Ovary (tissue), 10 donors: ENCODE measurements at places on chromosomes 5 and 9.
A peak's percentile ranks its signal among the peaks of the same experiment; 100 is the strongest.

- no peaks in the 10 kb centered on the region for H3K27me3 ChIP-seq
- H3K36me3 ChIP-seq: no peaks in the 10 kb centered on the region
- no peak overlapping the region for H3K27ac ChIP-seq
- H3K4me3 ChIP-seq: no peak overlapping the region
- no peak for DNase-seq
- H3K4me1 ChIP-seq: no peaks in the 10 kb centered on the region
These were observed 3.7 kb downstream of the PHF24 start for GRCh38 chr9:34961574-34962490.

DNA sequence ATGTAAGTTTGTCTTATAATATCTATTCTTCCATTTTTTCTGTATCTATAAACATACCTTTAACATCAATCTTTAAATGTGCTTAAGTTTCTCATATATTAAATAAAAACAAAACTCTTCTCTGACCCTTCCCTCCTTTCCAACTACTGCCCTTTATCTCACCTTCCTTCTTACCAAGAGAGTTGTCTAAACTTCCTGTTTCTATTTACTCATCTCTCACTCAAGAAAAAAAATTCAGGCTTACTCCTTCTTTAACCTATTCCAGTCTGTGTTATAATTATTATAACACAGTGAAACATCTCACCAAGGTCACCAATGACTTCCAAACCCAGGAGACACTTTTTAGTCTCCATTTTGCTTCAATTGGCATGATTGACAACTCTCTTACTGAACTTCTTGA is 140.9 kb downstream of the CCDC171 start:
- no peak overlapping the region for H3K4me3 ChIP-seq
- H3K27ac ChIP-seq: no peak overlapping the region
- no peak for DNase-seq
- no peaks in the 10 kb centered on the region for H3K4me1 ChIP-seq

- no peaks in the 10 kb centered on the region for H3K27me3 ChIP-seq
- H3K27ac ChIP-seq: no peak overlapping the region
- no peak overlapping the region for H3K4me3 ChIP-seq
- H3K4me1 ChIP-seq: no peaks in the 10 kb centered on the region
These were observed 155.6 kb downstream of the PHF2 start for GRCh38 chr9:93731963-93732362.

DNA sequence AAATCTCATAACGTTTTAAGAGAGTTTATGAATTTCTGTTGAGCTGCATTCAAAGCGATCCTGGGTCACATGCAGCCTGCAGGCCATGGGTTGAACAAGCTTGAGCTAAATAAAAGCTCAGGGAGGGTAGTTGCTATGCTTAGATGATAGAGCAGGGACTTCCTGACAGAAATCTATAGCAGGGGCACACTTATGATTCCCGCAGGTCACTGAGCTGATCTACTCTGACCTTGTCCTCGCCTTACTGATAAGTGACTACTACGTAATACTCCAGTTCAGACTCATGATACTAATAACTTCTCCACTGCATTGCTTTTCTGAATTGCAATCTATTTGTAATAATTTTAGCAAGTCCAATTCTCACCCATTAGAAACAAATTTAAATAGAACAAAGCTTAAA is 90.9 kb downstream of the NFIB start:
- no peak for DNase-seq
- H3K4me3 ChIP-seq: no peak overlapping the region
- H3K4me1 ChIP-seq: peaks cover 10% of the 10 kb centered on the region
- no peaks in the 10 kb centered on the region for H3K36me3 ChIP-seq

DNA sequence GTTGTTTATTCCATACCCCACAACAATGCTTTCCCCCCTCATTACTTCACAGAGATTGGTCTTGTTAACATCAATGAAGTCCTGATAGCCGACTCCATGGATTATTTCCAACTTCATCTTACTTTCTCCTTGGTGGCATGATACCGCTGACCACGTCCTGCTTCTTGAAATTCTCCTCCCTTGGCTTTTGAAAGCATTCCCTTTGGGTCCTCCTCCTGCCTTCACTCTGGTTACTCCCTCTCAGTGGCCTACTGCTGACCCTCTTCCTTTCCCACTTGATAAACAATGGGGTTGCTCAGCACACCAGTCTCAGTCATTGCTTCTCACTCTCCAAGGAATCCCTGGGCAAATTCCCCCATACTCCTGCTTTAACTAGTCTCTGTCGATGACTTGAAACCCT is 283.9 kb downstream of the SEC61B start:
- no peak for DNase-seq
- H3K36me3 ChIP-seq: no peaks in the 10 kb centered on the region
- no peaks in the 10 kb centered on the region for H3K27me3 ChIP-seq
- H3K4me3 ChIP-seq: no peak overlapping the region
- no peaks in the 10 kb centered on the region for H3K4me1 ChIP-seq

DNA sequence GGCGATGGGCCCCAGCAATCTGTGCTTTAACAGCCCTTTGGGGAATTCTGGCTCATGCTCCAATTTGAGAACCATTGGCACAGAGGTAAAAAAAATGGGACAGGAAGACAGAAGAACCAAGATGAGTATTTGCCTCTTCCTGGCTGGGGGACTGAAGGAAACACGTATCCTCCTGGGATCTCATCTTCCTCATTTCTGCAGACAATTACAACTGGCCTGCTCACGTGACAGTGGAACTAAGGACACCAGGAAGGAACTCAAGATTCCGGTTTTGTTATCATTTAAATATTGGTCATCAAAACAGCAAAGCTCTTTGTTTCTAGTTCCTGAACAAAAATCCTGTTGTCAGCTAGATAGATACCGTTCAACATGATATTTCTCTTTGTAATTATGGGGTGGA is 216.0 kb upstream of the DAP start:
- H3K27me3 ChIP-seq: no peaks in the 10 kb centered on the region
- no peak overlapping the region for H3K27ac ChIP-seq
- no peak overlapping the region for H3K4me3 ChIP-seq

DNA sequence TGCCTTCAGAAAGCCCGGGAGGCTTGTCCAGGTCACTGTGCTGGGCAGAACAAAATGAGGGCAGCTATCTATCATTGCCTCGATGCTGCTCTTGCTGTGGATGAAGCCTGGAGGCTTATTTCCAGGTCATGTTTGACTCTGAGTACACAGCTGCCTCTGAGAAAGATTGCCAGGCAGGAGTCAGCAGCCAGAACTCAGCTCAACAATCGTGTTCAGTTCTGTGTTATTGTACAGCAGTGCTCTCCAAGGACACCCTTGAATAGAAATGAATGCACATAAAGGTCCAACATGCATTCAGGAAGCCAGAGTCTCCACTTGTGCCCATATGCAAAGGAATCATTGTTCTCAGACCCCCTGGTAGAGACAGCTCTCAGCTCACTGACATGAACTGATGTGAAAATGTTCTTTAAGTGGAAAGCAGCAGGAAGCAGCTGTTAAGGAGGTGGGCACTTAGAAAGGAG is 61.7 kb upstream of the ZFR start:
- no peaks in the 10 kb centered on the region for H3K36me3 ChIP-seq
- H3K4me3 ChIP-seq: no peak overlapping the region
- H3K4me1 ChIP-seq: peaks cover 12% of the 10 kb centered on the region
- no peak overlapping the region for H3K27ac ChIP-seq
- no peak for DNase-seq

GRCh38 chr5:177098470-177099141 is 11.9 kb downstream of the FGFR4 start:
- H3K27ac ChIP-seq: no peak overlapping the region
- peaks cover 36% of the 10 kb centered on the region for H3K4me1 ChIP-seq
- H3K36me3 ChIP-seq: no peaks in the 10 kb centered on the region
- H3K27me3 ChIP-seq: no peaks in the 10 kb centered on the region
- DNase-seq: peak; percentile 64

DNA sequence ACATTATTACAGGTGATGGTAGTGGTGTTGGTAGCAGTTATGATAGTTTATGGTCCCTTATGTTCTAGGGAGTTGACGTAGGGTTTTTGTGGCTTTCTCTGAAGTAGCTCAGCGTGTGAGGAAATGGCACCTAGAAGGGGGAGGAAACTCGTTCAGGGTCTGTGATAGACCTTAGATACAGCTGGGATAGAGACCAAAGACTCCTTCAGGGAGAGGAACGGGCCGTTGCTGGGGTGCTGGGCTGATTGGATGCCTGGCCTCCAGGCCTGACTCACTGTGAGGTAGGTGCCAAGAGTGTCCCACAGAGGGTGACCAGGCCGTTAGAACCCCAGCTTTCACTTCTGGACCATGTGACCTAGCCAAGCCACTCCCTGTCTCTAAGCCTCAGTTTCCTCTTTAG is 96.6 kb downstream of the DAB2IP start:
- H3K36me3 ChIP-seq: no peaks in the 10 kb centered on the region
- H3K4me1 ChIP-seq: peaks cover 60% of the 10 kb centered on the region
- H3K27me3 ChIP-seq: no peaks in the 10 kb centered on the region
- no peak for DNase-seq
- H3K27ac ChIP-seq: peak overlapping the region; percentile 41

GRCh38 chr5:114412510-114413171 is 50.8 kb downstream of the KCNN2 start:
- no peaks in the 10 kb centered on the region for H3K4me1 ChIP-seq
- H3K27ac ChIP-seq: no peak overlapping the region
- H3K27me3 ChIP-seq: no peaks in the 10 kb centered on the region
- no peak overlapping the region for H3K4me3 ChIP-seq
- no peaks in the 10 kb centered on the region for H3K36me3 ChIP-seq
- no peak for DNase-seq
